Bronchus fibroblast of lung (primary cell): ENCODE measurements at places on chromosomes 3 and 15. TPM values are rescaled to one million over a fixed set of nuclear protein-coding genes. Genes with fewer than 3 reads are reported as not detected.

GOLGA8G gene
- not detected in 2 replicates for total RNA-seq

REC114 gene
- total RNA-seq: not detected in 2 replicates

THAP10 gene
- 7.1 and 7.2 TPM in 2 replicates for total RNA-seq

ZNF660 gene
- total RNA-seq: 1.2 and 1.5 TPM in 2 replicates

C3orf80 gene
- not detected in 2 replicates for total RNA-seq

PRSS50 gene
- total RNA-seq: not detected in 2 replicates

FGF7 gene
- total RNA-seq: 9.2 and 13.8 TPM in 2 replicates

CP gene
- total RNA-seq: under 0.01 and 0.17 TPM in 2 replicates

IL17RE gene
- total RNA-seq: 3.9 and 6.6 TPM in 2 replicates

CCDC80 gene
- total RNA-seq: 101 and 114 TPM in 2 replicates

GOLGA6C gene
- not detected in 2 replicates for total RNA-seq

POPDC2 gene
- total RNA-seq: not detected in 2 replicates

LRRC49 gene
- 9.1 and 9.8 TPM in 2 replicates for total RNA-seq

ATP13A4 gene
- total RNA-seq: 0.15 TPM in 1 of 2 replicates, not detected in the other

UBE2E1 gene
- total RNA-seq: 71.7 and 82.2 TPM in 2 replicates

CLDN1 gene
- 0.59 and 0.84 TPM in 2 replicates for total RNA-seq

TMEM212 gene
- not detected in 2 replicates for total RNA-seq

TLR9 gene
- total RNA-seq: under 0.01 TPM in 1 of 2 replicates, not detected in the other

IMPDH2 gene
- total RNA-seq: 314 and 337 TPM in 2 replicates

CCDC54 gene
- not detected in 2 replicates for total RNA-seq

GOLGA6L9 gene
- total RNA-seq: 0.59 and 1.2 TPM in 2 replicates

TMC3 gene
- not detected in 2 replicates for total RNA-seq

RHOV gene
- not detected in 2 replicates for total RNA-seq
